ENCODE measurements at places on chromosomes 2 and 18.

DNA sequence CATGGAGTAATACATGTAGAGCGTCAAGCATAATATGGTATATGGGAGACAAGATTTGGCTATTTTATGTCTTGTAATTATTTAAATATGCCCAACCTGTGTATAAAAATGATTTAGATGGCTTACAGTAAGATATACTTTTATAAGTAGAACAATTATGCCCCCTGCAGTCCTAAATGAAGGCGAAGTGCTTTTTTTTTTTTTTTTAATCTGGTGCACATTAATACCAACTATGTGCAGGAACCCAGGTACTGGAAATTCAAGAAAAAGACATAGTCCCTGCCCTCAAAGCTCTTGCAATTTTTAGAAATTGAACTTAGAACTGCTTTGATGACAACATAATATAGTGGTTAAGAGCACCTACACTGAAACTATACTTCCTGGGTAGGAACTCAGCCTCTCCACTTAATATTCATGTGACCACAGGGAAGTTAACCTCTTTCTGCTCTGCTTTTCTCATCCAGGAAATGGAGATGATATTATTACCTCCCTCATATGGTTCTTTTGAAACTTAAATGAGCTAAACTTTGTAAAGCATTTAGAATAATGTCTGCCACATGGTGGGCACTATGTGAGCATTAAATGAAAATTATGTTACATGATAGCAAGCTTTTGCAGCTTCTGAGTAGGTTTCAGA is 38.1 kb downstream of the AFTPH start:
- peak; percentile 22 for DNase-seq

DNA sequence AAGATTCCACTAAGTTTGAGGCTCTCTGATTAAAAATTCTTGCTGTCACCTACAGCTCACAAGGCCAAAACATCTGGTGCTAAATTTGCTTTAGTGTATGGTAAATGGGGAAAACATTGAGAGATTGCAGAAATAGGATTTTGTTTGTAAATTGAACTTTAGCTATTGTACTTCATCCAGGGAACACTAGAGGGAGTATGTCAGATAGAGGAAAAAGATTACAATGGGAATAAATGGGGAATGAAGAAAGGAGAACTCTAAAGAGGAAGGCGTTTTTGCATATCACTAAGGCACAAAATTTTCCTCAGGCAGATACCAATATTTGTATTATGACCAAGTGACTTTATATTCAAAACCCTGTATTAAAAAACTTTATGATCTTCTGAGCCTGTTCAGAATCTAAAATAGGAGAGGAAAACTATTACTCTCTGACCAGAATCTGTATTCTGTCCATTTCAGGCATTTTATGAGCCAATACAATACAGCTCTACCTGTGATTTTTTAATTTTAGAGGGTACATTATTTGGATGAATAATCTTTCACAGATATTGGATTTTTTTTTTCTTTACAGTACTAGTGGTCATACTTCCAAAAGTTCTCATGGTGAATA is 52.3 kb upstream of the ITGB6 start:
- DNase-seq = peak; percentile 40

DNA sequence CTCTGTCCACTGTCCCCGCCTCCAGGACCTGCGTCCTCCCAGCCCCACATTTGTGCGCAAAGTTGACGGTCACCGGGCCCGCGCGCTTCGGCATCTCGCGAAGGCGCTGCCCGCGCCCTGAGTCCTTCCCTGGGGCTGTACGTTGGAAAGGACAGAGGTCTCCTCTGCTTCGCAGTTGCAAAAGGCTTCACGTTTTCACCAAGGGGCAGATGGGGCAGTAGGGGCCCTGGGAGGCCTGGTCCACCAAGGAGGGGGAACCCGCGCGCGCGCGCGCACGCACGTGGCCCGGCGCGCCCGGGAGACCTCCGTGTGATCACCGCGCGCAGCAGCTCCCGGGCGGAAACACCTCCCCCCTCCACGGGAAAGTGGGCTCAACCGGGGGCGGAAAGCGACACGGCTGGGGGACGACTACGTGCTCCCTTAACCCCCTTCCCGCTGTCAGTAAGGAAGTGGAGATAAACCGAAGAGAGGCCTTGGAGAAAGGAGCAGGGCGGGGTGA is 21.9 kb downstream of the TEX44 start:
- no peak for DNase-seq

- DNase-seq = no peak
Measured at GRCh38 chr18:50802141-50802540, 17.7 kb downstream of the MRO start.

Data from AG10803 (cell line).